ENCODE measurements at places on chromosomes 3 and 15.

DNA sequence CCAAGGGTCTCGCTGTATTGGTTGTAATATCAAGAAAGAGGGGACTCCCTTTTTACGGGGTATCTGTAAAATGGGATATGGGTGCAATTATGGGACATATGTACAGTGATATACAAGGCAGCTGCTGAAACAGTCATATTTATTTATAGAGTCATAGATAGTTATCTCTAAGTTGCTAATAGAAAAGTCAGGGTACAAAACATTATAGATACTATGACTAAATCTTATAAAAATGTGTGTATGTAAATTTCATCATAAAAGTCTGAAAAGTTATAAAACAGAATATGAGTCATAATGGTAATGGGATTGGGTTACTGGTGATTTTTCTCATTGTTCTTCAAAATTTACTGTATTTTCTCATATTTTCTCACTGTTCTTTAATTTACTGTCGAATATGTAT lies 344.9 kb upstream of the SLCO3A1 start:
- DNase-seq = no peak

- DNase-seq = no peak
Measured at GRCh38 chr3:96753124-96753523, 61.3 kb upstream of the EPHA6 start.

- peak; percentile 83 for DNase-seq
Measured at GRCh38 chr3:45226206-45226915, at the start of gene TMEM158. Gene TMEM158, minus strand, starts transcription at chr3:45226287. Its CDS starts 260 bp downstream, at chr3:45226027.

- DNase-seq = no peak
Measured at GRCh38 chr3:37934631-37935289, 55.8 kb upstream of the VILL start.

GRCh38 chr15:50883903-50884302 lies 24.6 kb upstream of the AP4E1 start:
- DNase-seq = no peak

Data from NCI-H82 (cell line).